ENCODE measurements at places on chromosomes 2 and 18.
A peak's percentile ranks its signal among the peaks of the same experiment; 100 is the strongest.

- peak; percentile 12 for DNase-seq
These were observed 15.9 kb upstream of the GREB1 start for GRCh38 chr2:11517906-11518305.

GRCh38 chr2:130368786-130369185 lies 12.9 kb downstream of the PTPN18 start:
- no peak for DNase-seq

DNA sequence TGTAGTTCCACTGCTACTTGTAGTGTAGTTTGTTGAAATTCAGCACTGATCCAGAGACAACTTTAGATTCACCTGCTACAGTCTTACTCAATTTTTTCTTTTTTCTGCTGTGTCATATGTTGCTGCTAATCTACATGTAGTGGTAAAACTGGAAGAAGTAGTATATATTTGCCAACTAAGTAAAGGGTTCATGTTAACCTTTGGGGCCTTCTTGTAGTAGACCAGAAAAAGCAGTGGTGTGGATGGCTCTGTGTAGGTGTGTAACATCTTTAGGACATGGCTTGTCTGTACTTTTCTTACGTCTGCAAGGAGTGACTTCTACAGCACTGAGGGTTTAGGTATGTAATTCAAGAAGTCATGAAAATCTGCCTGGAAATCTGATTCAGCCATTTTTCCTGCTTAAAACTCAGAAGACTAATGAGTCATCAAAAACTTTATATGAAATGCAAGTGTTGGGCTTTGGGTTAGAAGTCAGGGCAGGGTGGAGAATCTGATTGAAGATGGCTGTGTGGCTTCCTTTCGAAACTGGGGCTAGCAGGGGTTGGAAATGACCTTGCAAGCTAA lies 8.4 kb downstream of the PTPRM start:
- DNase-seq = no peak

DNA sequence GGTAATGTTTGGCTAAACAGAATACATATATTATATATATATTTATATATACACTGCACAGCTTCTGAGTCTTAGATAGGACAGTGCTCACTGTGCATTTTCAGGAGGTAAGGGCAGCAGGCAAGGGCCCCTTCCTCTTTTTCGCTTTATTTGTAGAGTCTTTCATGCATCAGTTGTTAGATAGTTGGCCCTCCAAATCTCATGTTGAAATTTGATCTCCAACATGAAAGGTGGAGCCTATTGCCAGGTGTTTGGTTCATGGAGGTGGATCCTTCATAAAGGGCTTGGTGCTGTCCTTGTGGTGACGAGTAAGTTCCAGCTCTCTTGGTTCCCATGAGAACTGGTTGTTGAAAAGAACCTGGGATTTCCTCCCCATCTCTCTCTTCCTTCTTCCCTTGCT lies 48.1 kb downstream of the TSN start:
- DNase-seq = no peak

GRCh38 chr2:19476327-19476726 lies 117.9 kb upstream of the OSR1 start:
- no peak for DNase-seq

- DNase-seq = no peak
These were observed 230.6 kb downstream of the PRKCE start for GRCh38 chr2:45881970-45882581.

GRCh38 chr18:54181856-54182602 lies 42.4 kb downstream of the MBD2 start:
- no peak for DNase-seq

DNA sequence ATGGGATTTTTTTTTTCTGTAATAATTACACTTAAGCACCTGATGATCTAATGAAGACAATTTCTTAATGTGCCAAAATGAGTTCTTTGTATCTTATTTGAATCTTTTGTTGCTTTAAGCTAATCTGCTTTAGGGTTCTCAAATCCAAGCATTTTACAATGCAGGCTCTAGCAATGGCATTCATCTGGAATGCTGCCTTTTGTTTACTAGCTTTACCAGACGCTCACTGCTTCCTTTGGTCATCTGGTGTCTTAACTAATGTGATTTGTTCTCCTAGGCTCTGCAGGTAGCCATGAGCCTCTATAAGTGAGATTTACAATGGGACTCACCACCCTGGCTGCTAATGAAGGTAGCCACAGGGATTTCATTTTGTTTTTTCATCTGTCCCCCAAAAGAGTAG lies 100.3 kb downstream of the GREB1L start:
- DNase-seq = no peak

- DNase-seq = peak; percentile 44
These were observed 14.6 kb upstream of the NFATC1 start for GRCh38 chr18:79380816-79381806.

DNA sequence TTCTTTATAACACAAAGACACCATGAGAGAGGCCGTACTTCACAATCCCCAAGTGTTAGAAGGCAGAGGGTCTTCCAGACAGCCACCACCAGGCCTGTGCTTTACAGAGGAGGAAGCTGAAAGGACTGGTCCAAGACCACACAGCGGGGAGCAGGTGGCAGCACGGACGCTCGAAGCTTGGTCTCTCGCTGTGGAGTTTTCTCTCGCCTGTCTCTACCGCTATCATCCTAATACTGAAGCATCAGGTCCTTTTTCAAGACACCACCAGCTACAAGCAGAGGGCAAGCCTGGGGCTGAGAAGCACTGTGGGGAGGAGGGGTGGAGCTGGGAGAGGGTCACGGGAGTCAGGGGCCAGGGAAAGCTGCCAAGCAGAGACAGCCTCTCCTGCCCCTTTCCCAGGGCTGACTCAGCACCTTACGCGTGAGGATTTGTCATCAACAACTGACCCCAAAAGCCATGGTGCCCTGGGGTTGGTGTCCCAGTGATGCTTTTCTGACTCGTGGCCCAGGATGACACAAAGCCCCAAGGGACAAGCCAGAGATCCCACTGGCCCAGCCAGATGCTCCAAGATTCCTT lies 31.9 kb upstream of the FOSL2 start:
- DNase-seq = no peak

DNA sequence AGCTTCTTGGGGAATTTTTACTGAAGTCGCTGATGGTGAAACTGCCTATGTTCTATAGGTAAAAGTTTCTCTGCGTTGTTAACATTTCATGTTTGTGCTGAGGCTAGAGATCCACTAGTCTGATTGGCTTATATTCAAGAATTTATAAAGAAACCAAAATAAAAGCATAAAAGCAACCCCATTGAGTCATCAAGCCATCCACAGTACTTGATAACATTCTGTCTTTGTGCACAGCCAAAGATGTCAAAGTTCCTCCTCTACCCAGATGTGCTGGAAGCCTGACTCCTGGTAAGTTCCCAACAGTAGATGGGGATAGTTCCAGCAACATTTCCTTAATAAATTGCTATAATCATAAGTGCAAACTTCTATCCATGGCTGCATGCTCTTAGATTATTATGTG lies 107.8 kb downstream of the TANC1 start:
- DNase-seq = no peak

DNA sequence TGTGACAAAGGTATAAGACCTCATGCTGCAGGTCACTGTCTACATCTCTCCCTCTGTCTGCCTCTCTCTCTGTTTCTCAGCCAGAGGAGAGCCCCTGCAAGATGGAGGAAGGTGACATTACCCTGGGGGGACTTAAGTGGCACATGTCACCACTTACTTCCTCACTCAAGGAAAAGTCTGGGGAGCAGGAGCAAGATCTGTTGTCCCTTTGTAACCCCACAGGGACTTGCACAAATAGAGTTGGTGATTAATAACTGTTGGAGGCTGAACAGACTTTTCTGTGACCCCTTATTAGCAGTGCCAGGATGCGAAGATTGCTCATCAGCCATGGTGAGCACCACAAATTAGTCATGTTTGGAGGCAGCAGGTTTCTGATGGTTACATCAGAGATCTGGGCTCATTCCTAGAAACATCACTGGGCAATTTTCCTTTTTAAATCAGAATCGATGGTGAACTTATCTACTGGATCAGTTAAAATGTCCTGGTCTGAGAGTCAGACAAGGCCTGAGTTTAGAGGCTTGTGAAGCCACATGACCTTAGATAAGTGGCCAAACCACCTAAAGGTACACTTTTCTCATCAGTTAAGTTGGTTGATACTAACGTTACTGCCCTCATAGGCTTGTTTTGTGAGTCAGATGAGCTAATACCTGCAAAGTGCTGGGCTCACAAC lies 81.2 kb upstream of the LTBP1 start:
- no peak for DNase-seq

- no peak for DNase-seq
These were observed 21.1 kb upstream of the KLHL29 start for GRCh38 chr2:23363831-23364230.
